ENCODE measurements at places on chromosomes 2 and 18.

GRCh38 chr18:67705748-67706147 lies 189.2 kb upstream of the DSEL start:
- no peaks in the 10 kb centered on the region for H3K27me3 ChIP-seq
- DNase-seq = no peak
- H3K4me1 ChIP-seq = no peaks in the 10 kb centered on the region
- H3K27ac ChIP-seq = no peak overlapping the region
- H3K36me3 ChIP-seq = no peaks in the 10 kb centered on the region

GRCh38 chr2:170323743-170324142 lies 145.8 kb downstream of the MYO3B start:
- H3K27ac ChIP-seq = no peak overlapping the region
- no peak overlapping the region for H3K4me3 ChIP-seq
- no peak for DNase-seq
- no peaks in the 10 kb centered on the region for H3K36me3 ChIP-seq
- H3K27me3 ChIP-seq = peaks cover under 1% of the 10 kb centered on the region

- H3K36me3 ChIP-seq = no peaks in the 10 kb centered on the region
- DNase-seq = no peak
Measured at GRCh38 chr2:213429516-213429915, 145.3 kb downstream of the SPAG16 start.

DNA sequence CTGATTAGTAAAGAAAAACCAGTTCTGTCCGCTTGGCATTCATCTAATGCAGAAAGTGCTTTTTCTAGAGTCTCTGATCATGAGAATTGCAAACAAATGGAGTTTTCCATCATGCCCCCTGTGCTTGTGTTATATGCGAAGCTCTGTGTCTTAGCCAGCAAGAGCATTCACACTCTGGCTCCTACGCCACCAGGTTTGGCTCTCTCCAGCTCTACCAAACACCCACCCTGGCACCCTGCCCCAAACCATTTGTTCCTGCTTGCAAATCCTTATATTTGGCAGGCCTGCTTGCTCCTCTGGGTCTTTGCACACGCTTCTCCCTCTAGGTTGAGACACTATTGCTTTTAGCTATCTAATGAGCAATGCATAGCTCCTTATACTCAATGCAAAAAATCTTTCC lies 204.1 kb upstream of the CYRIA start:
- H3K4me3 ChIP-seq = no peak overlapping the region
- H3K27ac ChIP-seq = no peak overlapping the region
- DNase-seq = no peak

Measured in T-helper 2 cell treated with Interferon-gamma antibody and Interleukin-4, amounts not matched to agents 5 μg/mL and 100 μg/mL, for 36 hours (primary cell).